ENCODE measurements at places on chromosomes 7 and 10. TPM values are rescaled to one million over a fixed set of nuclear protein-coding genes. Genes with fewer than 3 reads are reported as not detected.

GRCh38 chr7:155166108-155166507, 96.0 kb downstream of the HTR5A start:
- no peak overlapping the region for H3K4me3 ChIP-seq
- H3K4me1 ChIP-seq, result no peaks in the 10 kb centered on the region
- H3K27ac ChIP-seq, result peak overlapping the region; percentile 61
- no peaks in the 10 kb centered on the region for H3K36me3 ChIP-seq

Gene LOXL4
- total RNA-seq, result 26.8 TPM

Gene BAIAP2L1
- total RNA-seq, result 41.6 TPM

DNA sequence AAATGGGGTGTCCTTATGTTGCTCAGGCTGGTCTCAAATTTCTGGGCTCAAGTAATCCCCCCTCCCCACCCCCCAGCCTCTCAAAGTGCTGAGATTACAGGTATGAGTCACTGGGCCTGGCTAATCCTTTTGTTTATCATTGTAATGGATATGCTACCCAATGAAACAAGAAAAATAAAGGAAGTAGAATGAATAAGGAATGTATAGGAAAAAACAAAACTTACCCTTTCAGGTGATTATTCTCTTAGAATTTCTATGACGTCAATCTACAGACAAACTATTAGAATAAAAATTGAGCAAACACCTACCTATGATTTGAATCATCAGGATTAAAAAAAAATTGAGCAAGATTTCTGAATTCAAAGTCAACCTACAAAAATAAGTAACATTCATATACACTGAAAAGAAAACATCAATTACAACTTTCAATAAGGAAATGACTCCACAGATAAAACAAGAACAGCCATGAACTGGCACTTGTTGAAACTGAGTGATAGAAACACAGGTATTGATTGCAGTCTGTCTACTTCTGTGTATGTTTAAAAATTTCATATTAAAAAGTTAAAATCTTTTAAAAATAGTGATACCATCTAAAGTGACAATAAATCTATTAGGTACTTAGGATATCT, 12.2 kb downstream of the ADAM12 start:
- H3K36me3 ChIP-seq, result no peaks in the 10 kb centered on the region
- H3K27me3 ChIP-seq, result no peaks in the 10 kb centered on the region
- H3K4me3 ChIP-seq, result no peak overlapping the region

DNA sequence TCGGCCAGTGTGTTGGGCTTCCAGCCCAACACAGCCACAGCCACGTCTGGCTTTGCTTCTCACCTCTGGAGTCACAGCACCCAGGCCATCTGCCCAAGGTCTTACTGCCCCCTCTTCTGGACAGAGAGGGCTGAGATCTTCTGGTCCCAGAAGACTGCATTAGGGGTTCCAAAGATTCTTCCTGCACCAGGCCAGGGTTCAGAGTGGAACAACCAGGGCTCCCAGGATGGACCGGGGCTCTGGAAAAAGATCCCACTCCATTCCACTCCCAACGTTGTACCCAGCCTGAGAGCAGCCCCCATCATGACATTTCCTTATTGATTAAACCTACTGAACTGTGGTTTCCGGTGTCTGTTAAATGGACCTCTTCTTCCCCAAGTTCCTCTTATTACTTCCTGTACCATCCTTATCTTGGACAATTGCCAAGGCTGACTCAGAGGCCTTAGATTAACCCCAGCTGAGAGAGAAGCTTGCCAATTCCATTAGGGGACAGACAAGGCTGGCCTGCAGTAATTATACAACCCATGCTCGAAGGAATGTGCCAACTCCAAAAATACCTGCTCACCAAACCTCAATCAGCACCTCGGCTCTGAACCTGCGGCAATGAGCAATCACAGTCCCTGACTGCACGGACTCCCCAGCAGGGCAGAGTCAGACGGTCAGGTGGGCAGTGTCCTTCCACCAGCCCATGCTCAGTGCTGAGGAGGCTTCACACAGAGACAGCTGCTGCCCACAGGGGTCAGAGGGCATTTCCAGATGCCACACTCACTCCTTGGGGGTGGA, 47.9 kb upstream of the NPFFR1 start:
- H3K4me1 ChIP-seq, result no peaks in the 10 kb centered on the region
- DNase-seq, result peak; percentile 19
- no peaks in the 10 kb centered on the region for H3K36me3 ChIP-seq
- no peaks in the 10 kb centered on the region for H3K27me3 ChIP-seq
- no peak overlapping the region for H3K4me3 ChIP-seq
- no peak overlapping the region for H3K27ac ChIP-seq

DNA sequence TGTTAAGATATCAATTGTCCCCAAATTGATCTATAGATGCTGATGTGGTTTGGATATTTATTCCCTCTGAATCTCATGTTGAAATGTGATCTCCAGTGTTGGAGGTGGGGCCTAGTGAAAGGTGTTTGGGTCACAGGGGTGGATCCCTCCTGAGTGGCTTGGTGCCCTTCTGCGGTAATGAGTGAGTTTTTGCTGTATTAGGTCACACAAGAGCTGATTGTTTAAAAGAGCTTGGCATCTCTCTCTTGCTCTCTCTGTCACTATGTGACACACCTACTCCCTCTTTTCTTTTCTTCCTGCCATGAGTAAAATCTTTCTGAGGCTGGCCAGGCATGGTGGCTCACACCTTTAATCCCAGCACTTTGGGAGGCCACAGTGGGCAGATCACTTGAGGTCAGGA, 98.2 kb upstream of the KAT6B start:
- H3K27ac ChIP-seq, result no peak overlapping the region
- H3K4me1 ChIP-seq, result no peaks in the 10 kb centered on the region
- H3K27me3 ChIP-seq, result no peaks in the 10 kb centered on the region
- no peak for DNase-seq
- no peaks in the 10 kb centered on the region for H3K36me3 ChIP-seq

- no peak overlapping the region for H3K27ac ChIP-seq
- DNase-seq, result no peak
These were observed 56.2 kb upstream of the APBB1IP start for GRCh38 chr10:26381986-26382385.

GRCh38 chr10:101217450-101218281, 11.6 kb downstream of the LBX1 start:
- no peaks in the 10 kb centered on the region for H3K36me3 ChIP-seq
- H3K27ac ChIP-seq, result no peak overlapping the region
- peaks cover 3% of the 10 kb centered on the region for H3K4me1 ChIP-seq
- no peak overlapping the region for H3K4me3 ChIP-seq

Gene STEAP1B
- not detected for total RNA-seq

DNA sequence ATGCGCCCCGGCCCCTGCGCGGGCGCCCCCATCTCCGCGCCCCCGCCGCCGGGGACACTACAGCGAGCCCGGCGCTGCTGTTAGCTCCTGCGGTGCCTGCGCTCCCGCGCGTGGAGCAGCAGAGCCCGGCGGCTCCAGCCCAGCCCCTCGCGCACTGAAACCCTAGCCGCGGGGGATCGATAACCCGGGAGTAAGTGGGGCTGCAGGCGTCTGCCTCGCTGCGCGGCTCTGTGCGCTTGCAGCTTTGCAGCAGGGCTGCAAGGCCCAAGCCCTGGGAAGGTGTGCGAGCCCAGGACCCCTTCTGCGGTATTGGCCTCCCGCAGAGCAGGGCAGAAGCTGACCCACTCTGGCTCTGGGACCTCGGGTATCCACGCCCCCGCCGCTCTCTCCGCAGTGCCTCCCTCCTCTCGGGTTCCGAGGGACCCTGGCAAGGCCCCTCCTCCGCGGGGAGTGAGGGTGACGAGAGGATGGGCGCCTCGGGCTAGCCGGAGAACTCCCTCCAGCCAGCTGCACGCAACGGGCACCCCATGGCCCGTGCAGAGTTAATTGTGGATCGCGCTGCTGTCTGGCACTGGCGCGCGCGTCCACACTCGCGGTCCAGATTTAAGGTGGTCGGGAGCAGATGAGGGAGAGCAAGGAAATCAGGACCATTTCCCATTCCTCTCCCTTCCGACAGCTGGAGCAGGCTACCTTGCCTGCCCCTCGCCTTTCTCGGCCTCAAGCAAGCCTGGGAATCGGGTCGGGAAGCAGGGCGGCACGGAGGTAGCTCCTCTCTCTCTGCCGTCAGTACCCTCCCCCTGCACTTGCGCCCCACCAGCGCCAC, 2.1 kb downstream of the SHH start:
- no peak overlapping the region for H3K27ac ChIP-seq
- H3K27me3 ChIP-seq, result peaks cover 17% of the 10 kb centered on the region

DNA sequence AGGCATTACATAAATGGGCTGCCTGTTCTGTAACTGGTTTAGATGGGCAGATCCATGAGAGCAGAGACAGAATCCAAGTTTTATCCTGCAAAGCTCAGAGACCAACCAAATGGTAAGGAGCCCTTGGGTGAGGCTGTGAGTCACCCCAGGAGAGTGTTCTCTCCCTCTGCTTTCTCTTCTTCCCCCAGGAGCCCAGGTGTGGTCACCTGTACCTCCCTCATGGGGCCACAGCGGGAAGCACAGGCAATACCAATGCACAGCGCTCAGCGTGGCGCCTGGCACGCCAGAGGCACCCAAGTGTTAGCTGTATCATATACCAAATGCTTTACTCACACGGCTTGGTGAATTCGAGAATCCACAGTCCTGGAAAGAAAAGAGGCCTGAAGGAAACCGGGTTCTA, 39.4 kb downstream of the CTBP2 start:
- no peak for DNase-seq
- H3K4me3 ChIP-seq, result no peak overlapping the region
- no peak overlapping the region for H3K27ac ChIP-seq
- H3K27me3 ChIP-seq, result no peaks in the 10 kb centered on the region
- H3K36me3 ChIP-seq, result no peaks in the 10 kb centered on the region

DNA sequence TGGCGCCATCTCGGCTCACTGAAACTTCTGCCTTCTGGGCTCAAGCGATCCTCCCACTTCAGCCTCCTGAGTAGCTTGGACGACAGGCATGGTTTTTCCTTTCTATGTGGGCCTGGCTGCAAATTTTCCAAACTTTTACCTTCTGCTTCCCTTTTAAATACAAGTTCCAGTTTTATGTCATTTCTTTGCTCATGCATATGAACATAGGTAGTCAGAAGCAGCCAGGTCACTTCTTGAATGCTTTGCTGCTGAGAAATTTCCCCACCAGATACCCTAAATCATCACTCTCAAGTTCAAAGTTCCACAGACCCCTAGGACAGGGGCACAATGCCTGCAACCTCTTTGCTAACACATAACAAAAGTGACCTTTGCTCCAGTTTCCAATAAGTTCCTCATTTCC, 21.6 kb upstream of the RPEL1 start:
- H3K27ac ChIP-seq, result no peak overlapping the region
- no peak for DNase-seq
- H3K27me3 ChIP-seq, result no peaks in the 10 kb centered on the region
- no peaks in the 10 kb centered on the region for H3K4me1 ChIP-seq
- no peak overlapping the region for H3K4me3 ChIP-seq

- H3K4me3 ChIP-seq, result no peak overlapping the region
- no peaks in the 10 kb centered on the region for H3K27me3 ChIP-seq
- H3K36me3 ChIP-seq, result no peaks in the 10 kb centered on the region
- no peak for DNase-seq
These were observed 42.6 kb downstream of the TMEM270 start for GRCh38 chr7:73903321-73904218.

- H3K4me1 ChIP-seq, result no peaks in the 10 kb centered on the region
- no peak overlapping the region for H3K27ac ChIP-seq
- no peaks in the 10 kb centered on the region for H3K36me3 ChIP-seq
- no peaks in the 10 kb centered on the region for H3K27me3 ChIP-seq
- H3K4me3 ChIP-seq, result no peak overlapping the region
- no peak for DNase-seq
These were observed 97.7 kb upstream of the TCF7L2 start for GRCh38 chr10:112852306-112852705.
